ENCODE measurements at places on chromosomes 16 and 17.
A peak's percentile ranks its signal among the peaks of the same experiment; 100 is the strongest.

DNA sequence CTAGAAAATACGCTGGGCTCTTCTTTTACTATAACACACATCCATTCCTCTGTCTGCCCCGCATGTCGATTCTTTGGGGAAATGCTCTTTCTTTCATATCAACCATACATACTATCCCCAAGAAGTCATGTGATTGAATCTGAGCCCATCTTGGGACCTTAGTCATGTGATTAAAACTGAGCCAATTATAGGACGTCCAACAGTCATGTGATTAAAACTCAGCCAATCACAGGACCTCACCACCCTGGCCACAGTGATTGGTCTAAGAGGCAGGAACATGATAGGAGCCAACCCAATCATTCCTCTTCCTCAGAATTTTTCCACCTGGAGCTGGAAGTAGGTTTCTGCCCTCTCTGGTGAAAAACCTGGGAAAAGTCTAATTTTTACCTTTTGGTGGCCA, 78.8 kb downstream of the TMEM114 start:
- DNase-seq: no peak

DNA sequence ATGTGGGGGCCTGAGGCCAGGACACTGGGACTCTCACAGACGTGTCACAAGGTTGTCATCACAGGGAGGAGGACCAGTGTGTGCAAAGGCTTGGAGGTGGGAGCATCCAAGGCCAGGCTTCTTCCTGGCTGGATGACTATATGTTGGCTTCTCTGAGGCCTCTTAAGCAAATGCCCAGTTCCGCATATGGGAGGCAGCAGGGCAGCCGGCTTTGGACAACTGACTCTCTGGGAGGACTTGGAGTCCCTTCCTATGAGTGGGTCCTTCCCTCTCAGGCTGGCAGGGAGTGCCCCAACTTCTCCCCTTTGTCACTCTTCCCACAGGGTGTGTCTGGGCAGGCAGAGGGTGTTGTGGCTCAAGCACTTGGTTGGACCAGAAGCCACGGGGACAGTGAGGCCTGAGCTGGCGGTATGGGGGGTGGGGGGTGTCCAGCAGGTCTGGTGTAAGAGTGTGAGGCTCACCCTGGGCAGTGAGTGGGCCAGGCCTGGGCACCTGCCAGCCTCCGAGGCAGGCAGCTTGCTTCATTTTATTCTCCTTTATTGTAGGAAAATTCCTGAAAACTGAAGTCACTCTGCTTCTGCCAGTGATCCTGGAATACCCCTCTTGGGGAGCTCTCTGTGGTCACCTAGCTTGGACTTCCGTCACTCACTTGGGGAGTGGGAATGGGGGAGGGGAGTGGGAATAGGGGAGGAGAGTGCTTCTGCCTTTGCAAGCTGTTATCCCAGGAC, 14.9 kb downstream of the ADGRG1 start:
- DNase-seq: no peak

DNA sequence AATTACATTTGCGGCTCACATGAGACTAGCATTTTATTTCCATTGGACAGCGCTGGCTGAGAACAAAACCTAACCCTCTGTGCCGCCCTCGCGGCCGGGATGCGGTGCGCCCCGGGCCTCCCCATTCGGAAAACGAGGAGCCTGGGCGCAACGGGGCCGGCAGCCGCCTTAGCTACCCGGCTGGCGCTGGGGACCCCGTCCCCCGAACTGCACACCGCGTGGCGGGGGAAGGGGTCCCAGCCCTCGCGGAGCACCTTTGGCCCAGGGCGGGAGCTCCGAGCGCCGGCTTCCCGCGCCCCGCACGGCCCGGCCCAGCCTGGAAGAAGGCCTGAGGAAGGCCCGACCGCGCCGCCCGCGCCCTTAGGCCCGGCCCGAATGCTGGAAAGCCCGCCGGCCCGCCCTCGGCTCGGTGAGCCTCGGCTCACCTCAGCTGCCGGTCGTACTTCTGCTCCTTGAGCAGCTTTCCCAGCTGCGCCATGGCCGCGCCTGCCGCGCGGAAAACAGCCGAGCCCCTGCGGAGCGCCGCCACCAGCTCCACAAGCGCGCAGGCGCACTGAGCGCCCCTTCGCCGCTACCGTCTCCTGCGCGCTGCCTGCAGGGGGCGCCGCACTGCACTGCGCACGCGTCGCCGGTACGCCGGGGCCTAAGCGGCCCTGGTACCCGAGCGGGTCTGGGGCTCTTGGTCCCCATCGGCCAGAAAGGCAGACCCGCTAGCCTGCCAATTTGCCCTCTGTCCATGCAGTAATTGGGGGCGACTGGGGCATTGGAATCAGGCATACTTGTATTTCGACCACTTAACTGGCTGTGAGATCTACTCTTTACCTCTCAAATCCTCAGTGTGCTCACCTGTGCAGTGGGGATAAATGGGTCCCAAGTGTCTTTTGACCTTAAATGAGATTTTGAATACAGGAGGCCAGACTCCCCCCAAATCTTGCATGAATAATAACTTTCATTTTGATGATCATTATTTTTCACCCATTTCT, at the start of gene NAE1:
Gene NAE1, minus strand, starts transcription at position 555 of the 983 bp plus-strand sequence. Its CDS starts 77 bp downstream, at position 478.
- DNase-seq: peak; percentile 79

GRCh38 chr16:16014329-16015224, 65.2 kb downstream of the ABCC1 start:
- no peak for DNase-seq

DNA sequence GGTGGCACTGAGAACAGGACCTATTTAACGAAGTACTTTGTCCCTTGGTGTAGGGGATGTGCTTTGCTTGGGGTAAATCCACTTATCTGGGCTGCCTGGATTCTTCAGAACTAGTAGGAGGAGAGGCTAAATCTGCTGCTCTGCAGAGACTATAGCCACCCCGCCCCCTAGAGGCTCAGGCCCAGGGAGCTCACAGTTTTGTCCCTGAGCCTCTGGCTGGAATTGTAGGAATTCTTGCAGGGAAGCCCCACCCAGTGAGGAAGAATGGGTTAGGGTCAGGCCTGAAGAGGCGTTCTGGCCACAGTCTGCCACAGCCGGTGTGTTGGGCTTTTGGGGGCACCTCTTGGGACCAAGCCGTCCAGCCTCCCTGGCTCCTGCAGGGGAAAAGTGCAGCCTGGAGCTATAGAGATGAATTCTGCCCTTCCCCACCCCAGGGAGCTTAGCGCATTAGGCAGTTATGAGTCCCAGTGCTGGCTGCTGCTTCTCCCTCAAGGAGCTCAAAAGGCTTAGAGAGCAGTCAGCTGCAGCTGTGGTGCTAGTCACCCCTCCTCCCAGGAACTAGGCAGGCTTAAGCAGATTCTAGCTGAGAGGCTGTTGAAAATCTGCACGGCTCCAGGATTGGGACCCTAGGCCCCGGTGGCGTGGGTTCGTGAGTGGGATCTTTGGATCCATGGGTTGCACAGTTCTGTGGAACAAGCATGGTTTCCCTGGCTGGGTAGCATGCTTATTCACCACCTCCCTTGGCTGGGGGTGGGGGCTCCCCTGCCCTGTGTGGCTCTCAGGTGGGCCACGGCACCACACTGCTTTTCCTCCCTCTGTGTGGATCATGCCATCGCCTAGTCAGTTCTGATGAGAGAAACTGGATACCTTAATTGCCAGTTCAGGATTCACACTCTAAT, 237.4 kb upstream of the TOM1L1 start:
- no peak for DNase-seq

GRCh38 chr16:69823831-69824563, 61.9 kb downstream of the WWP2 start:
- DNase-seq: no peak

DNA sequence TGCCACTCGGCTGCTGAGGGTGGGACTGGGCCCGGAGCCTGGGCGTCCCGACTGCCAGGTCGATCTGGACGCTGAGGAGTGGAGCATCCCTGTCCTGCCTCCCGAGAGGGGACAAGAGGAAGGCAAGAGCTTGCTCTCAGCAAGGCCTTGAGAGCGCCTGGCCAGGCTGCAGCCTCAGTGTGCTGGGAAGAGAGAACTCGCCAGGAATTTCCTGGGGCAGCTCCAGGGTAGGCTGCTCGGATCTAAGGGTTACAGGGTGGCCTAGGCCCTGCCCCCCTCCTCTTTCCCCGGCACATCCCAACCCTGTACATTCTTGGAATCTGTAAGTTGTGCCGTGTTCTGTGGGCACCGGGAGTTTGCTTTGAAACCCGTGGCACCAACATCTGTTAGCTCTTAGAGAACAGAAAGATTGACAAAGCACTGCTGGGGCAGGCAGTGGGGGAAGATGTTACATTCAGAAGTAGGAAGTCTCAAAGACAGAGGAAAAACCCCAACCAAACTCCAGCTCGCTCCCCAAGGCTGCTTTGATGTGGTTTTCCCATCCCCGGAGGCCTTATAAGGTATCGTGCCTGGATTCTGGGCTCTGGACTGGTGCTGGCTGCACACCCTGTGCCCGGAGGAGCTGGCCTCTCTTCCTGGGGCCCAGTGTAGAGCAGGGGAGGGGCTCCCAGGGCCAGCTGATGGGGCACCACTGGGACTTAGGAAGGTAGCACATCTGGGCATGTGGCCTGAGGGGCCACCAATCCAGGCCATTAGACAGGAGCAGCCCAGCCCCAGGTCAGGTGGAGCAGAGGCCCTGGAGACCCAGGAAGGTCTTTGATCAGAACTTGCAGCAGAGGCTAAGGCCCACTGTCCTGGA, 55.2 kb downstream of the NKD1 start:
- no peak for DNase-seq

DNA sequence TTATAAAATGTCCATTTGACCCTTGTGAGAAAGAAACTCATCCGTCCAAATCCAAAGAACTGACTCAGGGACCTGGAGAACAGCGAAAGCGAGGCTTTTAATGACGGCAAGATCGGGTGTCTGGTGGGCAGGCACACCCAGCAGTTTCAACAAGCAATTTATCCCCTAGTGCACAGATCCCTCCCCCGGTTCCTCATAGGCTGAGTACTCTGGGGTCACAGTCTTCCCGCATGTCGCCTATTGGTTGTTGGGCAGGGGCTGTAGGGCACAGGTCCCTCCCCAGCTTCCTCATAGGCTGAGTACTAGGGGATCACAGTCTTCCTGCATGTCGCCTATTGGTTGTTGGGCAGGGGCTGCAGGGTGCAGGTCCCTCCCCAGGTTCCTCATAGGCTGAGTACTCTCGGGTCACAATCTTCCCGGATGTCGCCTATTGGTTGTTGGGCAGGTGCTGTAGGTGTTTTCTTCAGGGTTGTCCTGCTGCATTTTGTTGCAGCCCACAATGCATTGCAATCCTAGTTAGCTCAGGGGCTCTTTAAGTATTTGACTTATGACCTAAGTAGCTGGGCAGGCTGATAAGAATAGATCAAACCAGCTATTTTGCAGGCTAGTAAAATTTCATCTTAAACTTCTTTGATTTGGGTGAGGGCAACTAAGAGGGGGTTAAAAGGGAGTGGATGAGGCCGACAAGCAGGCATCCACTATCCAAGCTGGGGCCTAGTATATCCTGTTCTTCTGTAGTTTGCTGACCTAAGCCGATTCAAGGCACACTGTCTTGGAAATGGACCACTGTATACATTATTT, 3.6 kb upstream of the UTS2R start:
- DNase-seq: no peak

- DNase-seq: no peak
Observed at GRCh38 chr16:79723583-79724168, 123.1 kb upstream of the MAF start.

DNA sequence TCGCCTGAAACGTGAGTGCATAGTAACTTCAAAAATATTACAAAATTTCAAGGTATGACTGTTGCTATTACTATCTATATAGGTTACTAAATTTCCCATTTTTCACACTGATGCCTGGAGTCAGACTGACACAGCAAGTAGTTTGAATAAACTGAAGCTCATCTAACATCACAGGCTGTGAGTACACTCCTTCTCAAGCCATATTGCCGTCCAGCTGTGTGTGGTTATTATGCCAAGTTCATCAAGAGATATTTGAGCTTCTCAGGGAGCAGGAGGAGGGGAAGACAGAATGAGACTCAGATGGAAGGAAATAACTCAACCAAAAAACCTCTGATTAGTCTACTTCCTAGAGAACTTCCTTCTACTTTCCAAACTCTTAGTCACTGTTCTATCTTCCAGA, 473.9 kb downstream of the TOX3 start:
- no peak for DNase-seq

DNA sequence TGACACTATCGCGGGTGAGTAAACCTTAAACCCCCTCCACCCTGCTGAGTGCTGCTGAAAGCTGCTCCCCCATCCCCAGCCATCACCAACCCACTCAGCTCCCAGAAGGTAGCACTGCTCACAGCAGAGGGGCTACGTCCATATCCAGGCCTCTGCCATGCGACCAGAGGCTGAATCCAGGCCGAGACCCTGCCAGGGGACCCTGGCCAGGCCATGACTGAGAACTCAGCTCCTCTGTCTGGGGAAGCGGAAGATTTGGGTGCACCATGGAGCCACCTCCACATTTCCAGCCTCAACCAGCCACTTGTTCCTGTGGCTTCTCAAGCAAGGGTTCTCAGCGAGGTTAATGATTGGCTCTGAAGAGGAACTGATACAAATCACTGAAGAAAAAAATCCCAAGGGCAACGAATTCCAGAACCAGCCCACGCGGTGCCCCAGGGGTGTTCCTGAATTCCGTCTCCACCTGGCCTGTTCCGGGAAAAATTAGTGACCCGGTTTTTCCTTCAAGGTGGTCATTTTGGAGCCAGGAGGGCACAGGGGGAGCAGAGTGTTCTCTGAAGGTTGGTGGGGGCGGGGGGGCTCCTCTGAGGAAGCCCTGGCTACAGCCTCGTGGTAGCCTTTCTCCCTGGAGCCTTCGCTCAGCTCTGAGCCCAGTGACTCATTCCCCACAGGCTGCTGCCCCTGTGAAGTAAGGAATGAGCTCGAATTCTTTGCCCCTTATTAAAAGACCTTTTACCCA, 9.3 kb upstream of the SLC16A5 start:
- DNase-seq: peak; percentile 18

GRCh38 chr17:19359151-19359550, 3.4 kb downstream of the B9D1 start:
- no peak for DNase-seq

GRCh38 chr16:10558746-10559641, 21.4 kb downstream of the EMP2 start:
- peak; percentile 92 for DNase-seq

DNA sequence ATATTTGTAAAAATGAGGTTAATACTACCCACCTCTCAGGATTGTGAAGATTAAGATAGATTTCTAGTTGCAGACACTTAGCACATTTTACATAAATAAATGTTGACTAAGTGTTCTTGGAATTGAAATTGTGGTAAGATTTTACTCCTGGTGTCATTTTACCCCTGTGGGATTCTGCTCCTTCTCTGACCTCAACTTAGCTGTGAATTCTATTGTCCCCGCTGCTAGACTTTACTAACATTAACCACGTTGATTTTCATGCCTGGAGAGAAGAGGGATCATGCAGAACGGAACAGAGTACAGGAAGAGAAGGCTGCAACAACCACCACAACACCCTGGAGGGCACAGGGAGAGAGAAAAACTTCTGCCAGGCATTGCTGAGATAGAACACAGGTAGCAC, 2.1 kb upstream of the TOM1L1 start:
- DNase-seq: no peak

DNA sequence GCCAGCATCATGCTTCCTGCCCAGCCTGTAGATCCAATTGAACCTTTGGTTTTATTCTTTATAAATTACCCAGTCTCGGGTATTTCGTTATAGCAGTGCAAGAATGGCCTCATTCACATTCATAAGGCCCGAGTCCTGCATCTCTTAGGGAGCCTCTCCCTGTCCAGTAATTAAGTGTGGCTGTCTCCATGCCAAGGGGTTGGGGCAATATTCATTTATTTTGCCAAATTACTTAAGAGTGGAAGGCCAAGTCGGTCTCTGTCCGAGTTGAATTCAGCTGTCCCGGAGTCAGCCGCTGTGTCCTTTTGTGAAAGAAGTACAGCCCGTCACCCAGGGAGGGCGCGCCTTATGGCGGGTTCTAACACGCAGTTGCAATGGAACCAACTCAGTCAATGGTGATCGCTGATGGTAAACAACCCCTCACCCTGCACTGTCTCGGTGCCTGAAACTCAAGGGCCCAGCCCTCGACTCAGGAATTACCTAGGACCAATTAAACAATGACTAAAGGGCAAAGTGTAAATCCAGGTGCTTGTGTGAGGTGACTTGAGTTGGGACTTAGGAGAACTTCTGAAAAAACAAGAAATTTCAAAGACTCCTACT, 22.2 kb downstream of the KIAA0513 start:
- DNase-seq: no peak
